ENCODE measurements at places on chromosomes 7 and 10.
A peak's percentile ranks its signal among the peaks of the same experiment; 100 is the strongest.

- no peak for DNase-seq
Measured at GRCh38 chr7:77309714-77310220, 106.4 kb downstream of the GSAP start.

DNA sequence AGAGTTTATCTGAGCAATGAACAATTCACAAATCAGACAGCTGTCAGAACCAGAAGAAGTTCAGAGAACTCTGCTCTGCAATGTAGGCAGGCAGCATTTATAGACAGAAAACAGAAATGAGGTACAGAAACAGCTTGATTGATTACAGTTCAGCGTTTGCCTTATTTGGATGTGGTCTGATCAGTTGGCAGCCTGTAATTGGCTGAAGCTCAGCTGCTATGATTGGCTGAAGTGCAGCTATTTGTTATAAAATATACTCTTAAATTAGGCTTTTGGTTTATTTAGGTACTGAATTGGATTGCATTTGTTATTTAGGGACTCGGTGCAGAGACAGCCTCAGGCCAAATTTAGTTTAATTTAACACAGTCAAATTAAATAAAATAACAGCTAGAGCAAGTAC is 85.8 kb upstream of the JAZF1 start:
- DNase-seq, result no peak

GRCh38 chr7:47283497-47284131 is 298.3 kb downstream of the TNS3 start:
- DNase-seq, result no peak

GRCh38 chr10:89428877-89429276 is 14.5 kb downstream of the IFIT5 start:
- DNase-seq, result no peak

GRCh38 chr10:119693262-119693957 is 32.4 kb upstream of the INPP5F start:
- peak; percentile 77 for DNase-seq

DNA sequence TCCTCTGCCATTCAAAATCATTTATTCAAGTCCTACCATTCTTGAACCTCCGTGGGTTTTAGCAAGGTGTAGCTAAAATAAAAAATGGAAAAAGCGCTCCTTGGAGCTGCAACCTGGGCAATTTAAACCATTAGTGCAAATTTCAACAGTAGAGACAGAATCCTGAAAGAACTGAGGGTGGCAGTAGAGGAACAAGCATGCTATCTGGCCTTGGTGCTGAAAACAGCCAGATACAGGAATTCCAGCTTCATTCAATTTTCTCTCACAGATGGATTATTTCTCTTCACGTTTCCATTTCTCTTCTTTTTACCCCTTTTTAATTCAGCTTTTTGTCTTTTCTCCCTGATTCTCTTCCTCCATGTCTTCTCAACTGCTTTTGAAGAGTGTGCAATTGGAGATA is 77.7 kb downstream of the OTUD1 start:
- peak; percentile 70 for DNase-seq

- peak; percentile 51 for DNase-seq
Measured at GRCh38 chr10:110498087-110498981, 627 bp downstream of the DUSP5 start.

- no peak for DNase-seq
Measured at GRCh38 chr10:90417029-90417428, 440.8 kb downstream of the HTR7 start.

DNA sequence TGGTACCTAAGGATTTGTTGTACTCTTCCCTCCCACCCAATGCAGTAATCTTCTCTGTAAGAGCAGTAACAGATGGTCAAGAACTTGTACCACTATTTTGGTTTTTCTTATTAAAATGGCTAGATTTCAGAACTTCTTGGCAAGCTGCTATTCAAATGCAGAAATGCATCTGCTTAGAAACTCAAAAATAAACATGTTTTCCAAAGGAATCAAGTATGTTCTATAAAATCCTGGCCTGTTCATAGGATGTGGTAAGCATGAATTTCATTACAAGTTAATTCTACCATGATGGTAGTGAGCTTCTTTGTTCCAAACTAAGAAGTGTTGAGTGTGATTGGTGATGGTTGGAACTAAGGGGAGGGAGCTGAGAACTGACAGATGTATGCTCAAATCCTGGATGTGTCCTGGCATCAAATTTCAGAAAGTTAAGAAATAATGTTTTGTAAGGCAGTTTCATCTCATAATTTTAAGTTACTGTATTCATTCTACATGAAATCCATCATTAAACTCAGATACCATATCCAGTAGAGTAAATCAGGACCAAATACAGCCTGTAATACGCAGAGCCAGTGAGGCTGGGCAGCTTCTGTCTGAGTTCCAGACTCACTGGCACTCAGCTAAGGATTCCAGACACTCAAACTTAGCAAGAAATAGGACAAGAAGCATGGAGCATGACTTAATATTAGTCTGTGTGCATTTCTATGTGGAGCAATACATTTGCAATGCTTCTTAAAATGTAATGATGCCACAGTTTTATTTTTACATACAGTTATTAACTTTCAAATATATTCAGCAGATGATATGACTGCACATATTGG is 119.6 kb downstream of the TES start:
- no peak for DNase-seq

- peak; percentile 25 for DNase-seq
Measured at GRCh38 chr10:74585231-74586087, 240.9 kb upstream of the KAT6B start.

- DNase-seq, result no peak
Measured at GRCh38 chr10:79063661-79064492, 4.9 kb upstream of the ZMIZ1 start.

- DNase-seq, result no peak
Measured at GRCh38 chr10:83301732-83302131, 837.6 kb upstream of the GHITM start.

GRCh38 chr7:5525271-5526099 is 101.9 kb upstream of the TNRC18 start:
- no peak for DNase-seq

- no peak for DNase-seq
Measured at GRCh38 chr10:34966451-34966850, 123.7 kb downstream of the CUL2 start.

DNA sequence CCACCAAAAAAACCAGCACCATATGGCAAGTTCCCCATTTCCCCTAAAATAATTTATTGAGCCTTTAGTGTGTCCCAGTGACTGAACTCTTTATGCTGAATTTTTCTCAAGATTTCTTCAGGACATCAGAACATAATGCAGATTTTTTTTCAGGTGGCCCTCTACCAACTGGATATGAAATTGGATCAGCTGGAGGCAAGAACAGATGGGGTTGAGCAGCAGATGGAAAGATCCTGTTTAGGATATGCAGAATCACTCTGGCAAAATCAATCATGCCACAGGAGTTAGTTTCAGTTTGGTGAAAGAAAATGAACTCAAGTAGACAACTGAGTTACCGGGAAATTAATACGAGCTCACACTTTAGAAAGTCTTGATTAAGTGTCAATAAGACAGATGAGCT is 761.5 kb upstream of the C7orf33 start:
- DNase-seq, result peak; percentile 14

DNA sequence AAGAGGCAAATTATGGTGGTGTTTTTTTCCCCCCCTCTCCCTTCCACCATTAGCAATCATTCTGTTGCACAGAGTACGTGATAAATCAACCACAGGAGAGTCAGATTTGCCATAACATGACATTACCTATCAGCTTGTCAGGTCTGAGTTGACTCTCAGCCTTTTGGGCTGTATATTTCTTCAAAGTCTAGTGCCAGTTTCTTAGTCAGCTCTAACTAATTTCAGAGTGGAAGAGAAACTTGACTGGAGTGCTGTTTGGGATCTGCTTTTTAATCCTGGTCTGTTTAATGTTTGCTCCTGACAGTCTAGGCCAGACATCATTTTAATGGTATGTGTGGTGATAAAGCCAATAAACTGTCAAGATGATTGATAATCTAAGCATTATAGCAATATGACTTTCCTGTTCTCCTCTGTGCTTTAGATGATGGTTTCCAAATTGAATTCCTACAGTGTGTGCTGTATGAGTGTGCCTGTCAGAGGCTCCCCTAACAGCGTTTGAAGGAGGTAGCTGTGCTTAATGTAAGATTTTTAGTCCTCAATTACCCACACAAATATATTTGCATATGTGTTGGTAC is 76.9 kb downstream of the LRMDA start:
- no peak for DNase-seq

DNA sequence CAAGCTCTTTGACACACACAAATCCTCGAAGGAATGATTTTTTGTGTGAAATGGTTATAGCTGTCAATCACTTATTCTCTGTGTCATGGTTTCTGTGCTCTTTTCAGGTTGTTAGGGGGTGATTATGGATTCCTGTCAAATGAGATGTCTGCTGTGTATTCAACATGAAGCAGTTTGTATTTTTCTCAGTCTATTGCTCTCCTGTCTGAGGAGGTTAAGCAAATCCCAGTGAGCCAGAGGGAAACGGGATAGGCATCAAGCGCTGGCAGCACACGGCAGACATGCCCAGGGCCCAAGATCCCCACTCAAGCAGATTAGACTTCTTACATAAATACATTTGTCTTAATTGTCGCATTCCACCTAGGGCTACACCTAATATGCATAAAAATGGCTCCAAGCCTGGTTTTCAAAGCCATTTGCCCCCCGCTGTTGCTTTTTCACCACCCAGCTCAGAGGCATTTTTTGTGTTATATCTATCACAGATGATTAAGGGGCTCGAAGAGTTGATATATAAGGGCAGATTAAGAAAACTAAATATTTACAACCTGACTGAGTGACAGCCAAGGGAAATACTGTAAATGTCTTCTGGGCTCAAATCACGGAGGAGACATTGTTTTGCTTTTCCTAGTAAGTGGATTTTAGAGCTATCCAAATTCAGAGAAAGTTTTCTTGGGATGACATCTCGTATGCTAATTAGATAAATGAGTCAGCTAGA is 192.7 kb upstream of the LRGUK start:
- no peak for DNase-seq

DNA sequence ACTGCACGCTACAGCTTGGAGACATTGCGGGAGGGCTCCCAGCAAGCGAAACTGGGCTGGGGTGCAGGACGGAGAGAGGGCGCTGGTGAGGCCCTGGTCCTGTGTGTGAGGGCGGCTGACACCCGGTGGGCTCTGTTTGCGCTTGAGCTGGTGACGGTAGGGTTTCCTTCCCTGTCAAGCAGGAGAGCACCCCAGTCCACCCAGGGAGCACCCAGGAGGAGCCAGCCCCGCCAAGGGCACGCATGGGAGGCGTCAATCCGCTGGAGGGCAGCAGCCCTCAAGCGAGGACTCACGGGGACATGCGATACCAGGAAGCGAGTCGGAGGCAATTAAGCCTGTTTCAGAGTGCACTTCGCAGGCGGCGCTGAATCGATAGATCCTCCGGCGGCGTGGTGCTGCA is 109.4 kb downstream of the MAD1L1 start:
- DNase-seq, result no peak

GRCh38 chr7:75804705-75805104 is 8.9 kb downstream of the CCL24 start:
- DNase-seq, result no peak

DNA sequence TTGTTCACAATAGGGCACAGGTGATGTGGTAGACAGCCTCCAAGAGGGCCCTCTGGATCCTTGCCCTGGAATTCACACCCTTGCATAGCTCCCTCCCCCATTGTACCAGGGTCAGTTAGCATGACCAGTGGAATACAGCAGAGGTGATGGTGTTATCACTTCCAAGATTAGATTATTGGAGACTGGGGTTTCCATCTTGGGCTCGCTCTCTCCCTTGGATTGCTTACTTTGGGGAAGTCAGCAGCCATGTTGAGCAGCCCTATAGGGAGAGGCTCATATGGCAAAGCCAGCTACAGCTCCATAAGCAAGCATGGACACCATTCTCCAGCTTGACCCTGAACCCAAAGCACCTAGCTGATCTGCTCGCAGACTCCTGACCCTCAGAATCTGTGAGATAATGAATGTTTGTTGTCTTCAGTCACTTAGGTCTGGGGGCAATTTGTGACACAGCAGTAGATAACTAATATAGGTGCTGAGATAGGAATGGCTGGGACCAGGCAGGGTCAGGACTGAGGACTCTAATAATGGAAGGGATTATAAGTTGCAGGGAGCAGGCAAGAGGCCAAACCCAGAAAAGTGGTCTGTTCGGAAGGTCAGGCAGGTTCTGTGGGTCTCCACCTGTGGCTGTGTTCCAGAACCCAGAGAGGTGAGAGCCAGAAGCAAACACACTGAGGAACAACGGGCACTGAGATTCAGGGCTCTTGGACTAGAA is 22.9 kb downstream of the TBXAS1 start:
- no peak for DNase-seq

DNA sequence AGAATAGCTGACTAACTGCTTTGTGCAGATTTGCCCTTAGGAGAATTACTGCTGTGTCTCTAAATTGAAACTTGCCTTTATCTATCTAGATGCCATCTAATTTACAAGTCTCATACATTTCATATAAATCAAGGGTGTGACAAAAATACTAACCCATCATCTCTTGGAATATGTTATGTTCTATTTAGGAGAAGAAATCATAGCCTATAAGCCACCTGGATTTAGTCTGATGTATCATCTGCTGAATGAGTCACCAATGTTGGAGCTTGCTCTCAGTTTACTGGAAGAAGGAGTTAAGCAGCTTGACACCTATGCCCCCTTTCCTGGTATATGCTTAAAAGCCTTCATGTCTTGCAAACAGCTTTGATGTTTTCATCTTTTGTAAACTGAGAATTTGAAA is 43.5 kb downstream of the NUP205 start:
- no peak for DNase-seq

- no peak for DNase-seq
Measured at GRCh38 chr7:54596747-54597146, 54.6 kb downstream of the VSTM2A start.

DNA sequence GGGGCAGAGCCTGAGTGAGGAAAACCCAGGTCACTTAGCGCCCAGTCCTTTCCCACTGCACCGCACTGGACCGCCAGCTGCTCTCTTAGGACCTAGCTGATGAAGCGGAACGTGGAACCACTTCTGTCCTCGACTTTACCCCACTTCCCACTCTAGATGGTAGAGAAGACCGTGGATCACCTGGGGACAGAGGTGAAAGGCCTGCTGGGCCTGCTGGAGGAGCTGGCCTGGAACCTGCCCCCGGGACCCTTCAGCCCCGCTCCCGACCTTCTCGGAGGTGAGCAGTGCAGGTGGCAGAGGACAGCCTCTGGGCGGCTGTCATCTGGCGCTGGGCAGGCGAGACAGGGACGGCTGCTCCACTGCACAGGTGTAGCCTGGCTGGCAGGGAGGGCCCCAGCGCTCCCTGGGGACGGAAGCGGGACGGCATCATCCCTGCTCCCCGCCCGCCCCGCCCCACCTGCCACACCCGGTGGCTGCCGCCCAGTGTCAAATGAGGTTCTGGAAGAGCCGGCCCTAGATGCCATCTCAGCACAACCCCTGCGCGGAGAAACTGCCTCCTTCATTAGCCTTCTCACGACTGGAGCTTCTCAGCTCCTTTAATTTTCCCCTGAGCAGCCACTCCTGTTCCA is 11.7 kb downstream of the PLAC9 start:
- DNase-seq, result no peak

Measured in Ammon's horn (tissue), 1 donor.